ENCODE measurements at places on chromosomes 7 and 10.

DNA sequence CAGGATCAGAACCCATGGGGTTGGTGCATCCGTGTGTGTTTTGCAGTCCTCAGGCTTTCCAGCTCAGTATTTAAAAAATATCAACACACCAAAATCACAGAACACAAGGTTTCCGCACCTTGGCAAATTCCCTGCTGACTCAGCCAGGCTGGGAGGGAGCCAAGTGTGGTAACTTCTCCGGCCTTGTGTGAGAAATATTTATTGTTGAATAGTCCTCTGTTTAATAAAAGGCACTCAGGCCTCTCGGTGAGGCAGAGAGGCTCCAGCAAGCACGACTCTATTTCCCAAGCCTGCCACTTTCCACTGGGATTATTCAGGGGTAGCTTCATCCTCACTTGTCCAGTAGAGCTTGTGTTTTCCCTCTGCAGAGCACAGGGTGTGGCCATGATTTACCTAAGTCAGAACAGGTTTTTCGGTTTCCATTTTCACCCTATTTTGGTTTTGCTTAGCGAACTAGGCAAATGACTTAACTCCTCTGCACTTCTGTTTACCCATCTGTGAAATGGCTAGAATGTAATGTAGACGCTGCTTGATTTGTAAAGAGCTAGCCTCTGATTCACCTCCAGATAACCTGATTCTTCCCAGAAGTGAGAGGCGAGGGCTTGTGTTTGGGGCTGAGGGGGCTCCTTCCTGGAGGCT is 13.0 kb upstream of the CHST15 start:
- peak; percentile 93 for DNase-seq

DNA sequence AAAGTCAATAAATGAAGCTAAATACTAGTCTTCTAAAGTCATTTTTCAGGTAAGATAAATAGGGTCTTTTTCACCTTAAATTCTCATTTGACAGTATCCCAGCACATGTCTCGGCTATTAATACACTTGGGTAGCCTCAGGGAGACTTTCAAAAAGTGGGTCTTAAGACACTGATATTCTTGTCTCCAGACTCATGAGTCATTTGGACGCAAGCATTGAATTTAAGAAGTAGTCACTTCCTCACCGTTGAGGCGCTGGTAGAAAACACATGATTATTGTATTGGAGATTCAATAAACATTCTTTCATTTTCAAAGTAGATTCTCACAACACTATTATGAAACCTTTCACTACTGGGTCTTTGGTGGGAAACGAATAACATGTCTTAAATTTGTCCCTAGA is 108.9 kb upstream of the SP8 start:
- peak; percentile 80 for DNase-seq

GRCh38 chr7:121938429-121938996 is 65.6 kb downstream of the PTPRZ1 start:
- no peak for DNase-seq

DNA sequence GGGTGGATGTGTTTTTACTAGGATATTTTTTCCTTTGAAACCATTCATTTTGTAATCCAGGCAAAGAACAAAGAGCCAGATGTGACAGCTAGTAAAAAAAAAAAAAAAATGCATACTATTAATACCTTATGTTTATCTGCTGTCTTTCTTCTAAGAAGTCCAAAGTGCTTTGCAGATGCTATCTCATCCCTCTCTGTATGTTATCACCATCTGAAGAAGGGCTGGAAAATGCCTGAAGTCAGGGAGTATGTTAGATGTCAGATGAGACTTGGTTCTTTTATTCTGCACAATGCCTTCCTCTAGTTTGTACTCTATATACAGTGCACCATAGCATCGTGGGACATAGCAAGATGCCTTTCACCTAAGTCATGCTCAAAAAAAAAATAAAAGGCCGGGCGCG is 10.4 kb upstream of the CAMK1D start:
- DNase-seq: no peak

GRCh38 chr7:130227883-130228575 is 20.4 kb downstream of the SSMEM1 start:
- no peak for DNase-seq

- no peak for DNase-seq
These were observed 50.8 kb downstream of the GSDME start for GRCh38 chr7:24706211-24707170.

GRCh38 chr7:101465576-101466196 is 103.0 kb downstream of the COL26A1 start:
- DNase-seq: no peak

DNA sequence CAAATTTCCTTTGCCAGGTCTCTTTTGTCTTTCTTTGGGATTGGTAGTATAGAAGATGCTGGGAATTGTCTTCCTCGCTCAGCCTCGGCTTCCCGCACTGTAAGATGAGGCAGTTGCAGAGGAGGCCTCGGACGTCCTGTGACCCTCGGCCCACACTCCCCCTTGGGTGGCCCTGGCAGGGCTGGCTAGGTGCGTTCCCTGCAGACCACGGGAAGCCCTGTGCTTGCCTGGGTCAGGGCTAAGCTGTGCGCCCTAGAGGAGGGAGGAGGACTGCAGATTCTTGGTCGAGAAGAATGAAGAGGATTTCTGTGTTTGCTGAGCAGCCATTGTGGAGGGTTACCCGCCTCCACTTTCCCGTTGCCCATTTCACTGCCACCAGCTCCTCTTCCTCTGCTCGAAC is 42.8 kb downstream of the WIPI2 start:
- DNase-seq: no peak

GRCh38 chr10:43065234-43065633 is 11.6 kb upstream of the RET start:
- DNase-seq: no peak

- no peak for DNase-seq
These were observed 64.0 kb downstream of the INPP5A start for GRCh38 chr10:132601567-132601966.

DNA sequence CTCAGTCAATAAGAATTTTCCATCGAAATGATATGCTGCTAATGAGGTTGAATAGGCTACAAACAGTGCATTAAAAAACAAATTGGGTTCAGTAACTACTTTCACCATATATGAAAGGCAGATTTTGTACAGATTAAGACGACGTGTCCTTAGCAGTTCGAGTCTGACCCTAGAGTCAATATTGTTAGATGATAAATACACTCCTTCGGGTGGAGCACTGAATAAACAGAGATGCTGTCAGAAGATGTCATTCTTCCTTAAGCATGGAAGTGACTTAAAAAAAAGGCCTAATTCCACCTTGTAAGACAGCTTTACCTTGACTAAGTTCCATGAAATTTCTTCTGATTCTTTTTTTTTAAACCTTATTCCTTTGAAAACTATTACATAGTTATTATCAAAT is 5.8 kb upstream of the AGR2 start:
- no peak for DNase-seq

DNA sequence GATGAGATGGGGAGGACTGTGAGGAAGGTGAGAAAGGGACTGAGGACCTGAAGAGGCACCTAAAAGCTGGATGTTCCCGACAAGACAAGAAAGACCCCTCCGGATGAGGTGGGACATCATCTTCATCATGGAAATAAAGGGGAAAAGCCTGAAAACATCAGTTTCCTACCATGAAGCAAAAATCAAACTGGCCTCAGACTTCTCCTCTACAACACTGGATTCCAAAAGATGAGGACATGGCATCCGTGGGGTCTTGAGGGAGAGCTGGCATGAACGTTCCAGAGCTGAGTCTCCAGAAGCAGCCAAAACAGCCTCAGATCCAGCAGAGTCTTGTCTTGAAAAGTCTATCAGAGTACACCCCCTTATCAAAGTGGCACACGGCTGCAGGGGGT is 44.5 kb downstream of the DIP2C start:
- no peak for DNase-seq
